Activated T-helper 1 cell treated with anti-CD3 and anti-CD28 coated beads, Interleukin-2, amount 50 U/mL, for 16 hours (primary cell): ENCODE measurements at places on chromosomes 7 and 10.

DNA sequence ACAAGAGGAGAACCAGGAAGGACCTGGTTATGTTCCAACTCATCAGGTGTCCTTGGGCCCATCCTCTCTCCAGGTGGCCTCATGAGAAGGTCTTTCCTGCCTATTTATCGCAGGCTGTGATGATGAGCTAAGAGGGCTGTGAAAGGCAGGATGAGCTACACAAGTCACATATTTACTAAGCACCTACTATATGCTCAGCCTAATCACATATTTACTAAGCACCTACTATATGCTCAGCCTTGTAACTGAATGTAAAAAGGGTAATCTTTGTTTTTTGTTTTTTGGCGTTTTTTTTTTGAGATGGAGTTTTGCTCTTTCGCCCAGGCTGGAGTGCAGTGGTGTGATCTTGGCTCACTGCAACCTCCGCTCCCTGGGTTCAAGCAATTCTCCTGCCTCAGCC is 44.2 kb upstream of the NPFFR1 start:
- no peak for DNase-seq

GRCh38 chr7:100484673-100485045 is 932 bp downstream of the NYAP1 start:
- no peak for DNase-seq

DNA sequence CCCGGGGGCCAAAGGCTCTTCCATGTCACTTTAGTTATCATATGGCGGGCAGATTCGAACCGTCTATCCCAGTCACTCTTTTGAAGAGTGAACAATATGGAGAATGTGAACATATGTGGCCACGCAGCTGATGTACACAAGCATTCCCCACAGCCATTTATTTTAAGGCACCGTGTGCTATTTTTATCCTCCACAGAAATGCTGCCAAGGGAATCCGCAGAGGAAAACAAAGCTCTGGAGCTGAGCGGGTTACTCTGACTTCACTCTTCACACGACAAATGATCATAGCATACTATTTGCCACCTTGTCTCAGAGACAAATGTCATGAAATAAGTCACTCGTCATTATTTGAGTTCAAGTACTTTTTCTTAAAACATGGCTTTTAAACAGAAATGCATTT is 100.3 kb downstream of the CTBP2 start:
- no peak for DNase-seq

- DNase-seq = no peak
These were observed 19.4 kb downstream of the STMP1 start for GRCh38 chr7:135681762-135682161.

GRCh38 chr10:96895662-96896424 is 63.7 kb downstream of the LCOR start:
- no peak for DNase-seq

- peak; percentile 45 for DNase-seq
These were observed 40.7 kb downstream of the TARP start for GRCh38 chr7:38232502-38233366.

- DNase-seq = no peak
These were observed 37.7 kb upstream of the EZH2 start for GRCh38 chr7:148921806-148922205.

- no peak for DNase-seq
These were observed 130.9 kb upstream of the ANKRD1 start for GRCh38 chr10:91051829-91052228.

- no peak for DNase-seq
These were observed 85.4 kb upstream of the PDGFA start for GRCh38 chr7:604884-605531.

- peak; percentile 1 for DNase-seq
These were observed 142.3 kb downstream of the ARHGAP22 start for GRCh38 chr10:48462482-48463020.

GRCh38 chr7:67766906-67767410 is 770.3 kb downstream of the TYW1 start:
- DNase-seq = no peak

DNA sequence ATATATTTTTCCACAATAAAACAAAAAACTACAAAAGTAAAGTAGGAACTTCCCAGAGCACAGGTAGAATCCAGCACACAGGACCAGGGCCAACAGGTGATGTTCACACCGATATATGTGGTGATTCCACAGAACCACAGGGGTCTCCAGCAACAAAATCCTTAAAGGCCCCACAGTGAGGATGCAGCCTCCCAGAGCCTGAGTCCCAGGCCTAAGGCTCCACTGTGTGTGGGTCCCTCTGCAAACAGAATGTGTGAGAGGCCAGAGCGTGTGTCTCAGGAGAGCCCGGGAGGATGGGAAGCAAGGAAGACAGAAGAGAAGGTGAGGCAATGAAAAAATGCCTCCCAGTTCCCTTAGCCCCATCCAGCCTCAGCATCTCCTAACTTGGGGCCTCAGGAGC is 173.9 kb downstream of the GRID1 start:
- no peak for DNase-seq

DNA sequence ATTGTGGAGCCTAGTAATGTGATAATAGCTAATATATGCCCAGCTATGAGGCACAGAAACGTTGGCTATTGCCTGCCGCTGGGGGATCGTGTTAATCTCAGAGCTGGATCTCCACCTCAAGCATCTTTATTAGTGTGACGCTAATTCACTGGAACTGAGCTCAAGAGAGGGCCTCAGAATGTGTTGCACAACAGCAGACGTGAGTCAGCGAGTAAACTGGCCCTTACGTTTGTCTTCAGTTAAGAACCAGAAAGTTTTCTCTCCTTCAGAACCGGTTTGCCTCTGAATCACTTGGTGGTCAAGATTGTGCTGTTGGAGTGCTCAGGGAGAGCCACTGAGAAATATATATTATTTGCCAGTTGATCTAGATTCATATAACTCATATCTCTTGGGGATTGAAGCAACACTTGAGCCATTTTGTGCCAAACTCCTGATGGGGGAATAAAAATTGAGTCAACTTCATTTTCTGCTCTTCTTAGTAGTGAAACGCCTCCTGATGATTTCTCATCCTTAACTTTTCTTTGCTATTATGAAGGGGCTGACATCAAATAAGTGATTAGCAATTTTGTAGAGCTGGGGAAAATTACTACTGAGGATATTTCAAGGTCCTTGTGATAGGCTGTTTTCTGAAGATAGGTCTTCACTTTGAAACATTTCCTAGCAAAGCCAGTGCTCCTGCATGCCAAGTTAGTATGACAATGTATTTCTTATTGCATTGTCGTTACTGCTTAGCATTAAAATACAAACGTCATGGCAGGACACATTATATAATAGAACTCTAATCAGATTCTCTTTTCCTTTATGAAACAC is 22.3 kb downstream of the BZW2 start:
- no peak for DNase-seq

- DNase-seq = no peak
These were observed 725.4 kb downstream of the INHBA start for GRCh38 chr7:40977533-40977932.

GRCh38 chr10:29064680-29065079 is 224.2 kb upstream of the LYZL1 start:
- no peak for DNase-seq

DNA sequence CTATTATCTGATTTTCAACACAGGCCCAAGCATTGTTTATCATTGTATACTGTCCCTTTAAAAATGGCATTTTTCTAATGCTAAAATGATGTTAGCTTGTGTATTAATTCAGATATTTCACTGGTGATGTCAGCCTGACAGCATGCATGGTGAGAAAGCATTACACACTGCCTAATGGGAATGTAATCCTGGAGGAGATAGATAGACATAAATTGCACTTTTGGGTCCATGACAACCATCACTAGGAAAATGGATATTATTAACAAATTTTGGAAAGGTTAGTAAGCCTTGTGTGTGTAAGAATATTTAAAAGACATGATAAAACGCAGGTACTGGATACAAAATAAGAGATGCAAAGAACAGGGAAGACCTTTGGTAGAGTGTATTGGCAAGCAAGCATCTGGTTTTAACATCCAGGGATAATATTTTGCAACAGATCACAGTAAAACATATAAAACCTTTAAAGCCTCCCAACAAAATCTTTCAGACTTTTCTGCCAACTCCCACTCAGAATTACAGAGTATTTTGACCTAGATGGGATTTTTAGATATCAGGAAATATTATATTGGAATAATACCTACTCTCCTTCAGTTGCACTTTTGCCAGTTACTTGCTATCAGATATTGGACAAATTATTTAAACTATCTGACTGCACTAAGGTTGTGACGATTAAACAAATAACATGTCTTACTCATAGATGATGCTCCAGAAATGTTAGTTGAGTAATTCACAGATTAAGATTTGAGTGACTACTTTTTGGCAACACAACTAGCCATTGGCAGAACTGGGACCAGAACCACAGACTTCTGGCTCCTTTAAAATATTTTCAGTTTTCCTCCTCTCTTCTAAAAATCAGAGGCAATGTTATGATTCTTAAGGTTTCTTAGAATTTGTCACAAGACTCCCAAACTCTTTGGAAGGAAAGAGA is 291.6 kb upstream of the SEMA3C start:
- DNase-seq = no peak

DNA sequence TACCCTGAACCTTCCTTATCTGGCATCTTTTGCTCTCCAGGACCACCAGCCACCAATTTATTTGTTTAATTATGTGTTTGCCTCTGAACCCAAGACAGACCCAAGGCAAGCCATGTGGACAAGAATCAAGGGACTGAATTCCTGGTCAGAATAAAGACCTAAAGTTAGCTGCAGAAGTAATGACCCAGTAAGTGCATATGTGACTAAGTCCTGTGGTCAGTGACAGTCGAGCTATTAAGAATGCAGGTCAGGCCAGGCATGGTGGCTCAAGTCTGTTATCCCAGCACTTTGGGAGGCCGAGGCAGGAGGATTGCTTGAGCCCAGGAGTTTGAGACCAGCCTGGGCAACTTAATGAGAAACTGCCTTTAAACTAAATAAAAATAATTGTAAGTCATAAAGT is 139.4 kb downstream of the CCDC71L start:
- DNase-seq = no peak

- no peak for DNase-seq
These were observed 69.6 kb downstream of the PDGFA start for GRCh38 chr7:450036-450435.

- no peak for DNase-seq
These were observed 77.3 kb upstream of the SAMD8 start for GRCh38 chr10:75034131-75034512.

GRCh38 chr10:78391585-78391984 is 357.9 kb downstream of the RPS24 start:
- DNase-seq = no peak

- no peak for DNase-seq
These were observed 26.8 kb upstream of the SORCS3 start for GRCh38 chr10:104614245-104614831.

GRCh38 chr7:73881352-73882046 is 20.5 kb downstream of the TMEM270 start:
- no peak for DNase-seq
